ENCODE measurements at places on chromosomes 6 and 20.

GRCh38 chr20:52817511-52817910 lies 154.6 kb upstream of the TSHZ2 start:
- H3K27ac ChIP-seq, result no peak overlapping the region
- H3K4me1 ChIP-seq, result no peaks in the 10 kb centered on the region
- no peak for DNase-seq
- no peak overlapping the region for H3K4me3 ChIP-seq
- H3K36me3 ChIP-seq, result no peaks in the 10 kb centered on the region

DNA sequence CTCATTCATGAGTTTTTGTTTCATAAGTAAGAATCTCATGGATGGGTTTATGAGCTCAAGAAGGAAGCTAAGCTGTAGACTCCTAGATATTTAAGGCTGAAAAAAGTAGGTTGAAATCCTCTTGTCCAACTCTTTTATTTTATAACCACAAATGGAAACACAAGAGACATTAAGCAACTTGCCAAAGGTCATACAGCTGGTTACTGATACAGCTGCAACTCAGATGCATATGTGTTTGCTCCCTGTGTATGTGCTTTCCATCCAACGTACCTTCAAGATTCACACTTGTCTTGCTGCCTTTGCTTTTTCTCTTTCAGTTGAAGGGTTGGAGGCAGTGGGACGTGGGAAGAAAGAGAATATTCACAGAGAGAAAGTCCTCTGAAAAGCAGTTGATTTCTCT lies 153.5 kb upstream of the STMND1 start:
- H3K36me3 ChIP-seq, result peaks cover 6% of the 10 kb centered on the region
- peaks cover 42% of the 10 kb centered on the region for H3K27me3 ChIP-seq
- no peak for DNase-seq
- H3K4me3 ChIP-seq, result no peak overlapping the region
- H3K27ac ChIP-seq, result no peak overlapping the region
- peaks cover 4% of the 10 kb centered on the region for H3K4me1 ChIP-seq

- peaks cover 47% of the 10 kb centered on the region for H3K4me1 ChIP-seq
- H3K4me3 ChIP-seq, result peak overlapping the region; percentile 19
- no peak for DNase-seq
- no peaks in the 10 kb centered on the region for H3K36me3 ChIP-seq
These were observed 2.9 kb downstream of the STAU1 start for GRCh38 chr20:49185071-49185761.

- peaks cover 9% of the 10 kb centered on the region for H3K36me3 ChIP-seq
- peak overlapping the region; percentile 49 for H3K4me3 ChIP-seq
- H3K27ac ChIP-seq, result peak overlapping the region; percentile 99
- peaks cover 61% of the 10 kb centered on the region for H3K4me1 ChIP-seq
- H3K27me3 ChIP-seq, result no peaks in the 10 kb centered on the region
These were observed 65.4 kb downstream of the HIVEP2 start for GRCh38 chr6:142879527-142879926.

DNA sequence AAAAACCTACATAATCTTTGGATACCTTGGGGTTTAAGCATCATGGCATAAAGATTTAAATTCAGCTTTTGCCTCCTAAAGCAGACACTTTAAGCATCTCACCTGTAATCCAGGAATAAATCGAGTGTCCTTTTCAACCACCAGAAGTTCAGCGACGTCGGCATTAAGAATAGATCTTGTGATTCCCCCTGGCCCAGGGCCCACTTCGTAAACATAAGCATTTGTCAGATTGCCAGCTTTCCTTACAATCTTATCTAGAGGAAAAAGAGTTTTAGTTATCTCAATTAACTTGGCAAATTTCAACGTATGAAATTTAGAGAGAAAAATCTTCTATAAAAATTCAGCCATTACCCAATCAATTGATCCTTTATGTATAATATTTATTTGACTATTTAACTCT lies 3.2 kb downstream of the TFB1M start:
- peaks cover 6% of the 10 kb centered on the region for H3K36me3 ChIP-seq
- no peaks in the 10 kb centered on the region for H3K27me3 ChIP-seq
- H3K4me1 ChIP-seq, result peaks cover 28% of the 10 kb centered on the region
- no peak overlapping the region for H3K4me3 ChIP-seq

GRCh38 chr6:142827369-142827768 lies 117.6 kb downstream of the HIVEP2 start:
- peak overlapping the region; percentile 89 for H3K27ac ChIP-seq
- peaks cover 9% of the 10 kb centered on the region for H3K36me3 ChIP-seq
- H3K27me3 ChIP-seq, result no peaks in the 10 kb centered on the region
- H3K4me3 ChIP-seq, result no peak overlapping the region

DNA sequence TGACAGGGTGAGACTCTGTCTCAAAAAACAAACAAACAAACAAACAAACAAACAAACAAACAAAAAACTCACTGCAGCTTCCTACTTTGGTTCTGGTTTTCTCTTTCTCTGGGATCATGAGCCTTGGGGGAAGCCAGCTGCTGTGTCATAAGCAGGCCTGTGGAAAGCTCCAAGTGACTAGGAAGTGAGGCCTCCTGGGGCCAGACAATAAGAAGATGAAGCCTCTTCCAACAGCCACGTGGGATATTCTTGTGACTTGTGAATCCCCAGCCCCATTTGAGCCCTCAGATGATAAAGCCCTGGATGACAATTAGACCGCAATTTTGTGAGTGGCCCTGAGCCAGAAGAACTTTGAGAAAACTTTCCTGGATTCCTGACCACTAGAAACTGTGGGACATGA lies 11.4 kb downstream of the HLA-A start:
- no peaks in the 10 kb centered on the region for H3K27me3 ChIP-seq
- no peak for DNase-seq
- no peaks in the 10 kb centered on the region for H3K36me3 ChIP-seq

DNA sequence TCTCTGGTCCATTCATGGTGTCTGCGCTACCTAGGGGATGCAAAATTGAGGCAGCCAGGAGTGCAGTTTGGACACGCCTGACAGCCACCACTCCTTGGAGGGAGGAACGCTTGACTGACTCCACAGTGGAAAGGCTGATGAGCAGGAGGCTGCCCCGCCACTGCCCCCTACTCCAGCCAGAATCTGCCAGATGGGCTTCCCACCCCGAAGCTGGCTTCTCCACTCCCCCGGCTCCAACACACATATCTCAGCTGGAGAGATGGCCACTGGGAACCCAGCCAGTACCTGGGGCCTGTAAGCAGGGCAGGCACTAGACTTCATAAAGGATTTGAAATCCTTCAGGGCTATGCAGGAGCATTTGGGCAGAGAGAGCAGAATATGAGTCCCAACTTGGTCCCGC lies 51.4 kb upstream of the BLCAP start:
- peaks cover 4% of the 10 kb centered on the region for H3K36me3 ChIP-seq
- H3K27me3 ChIP-seq, result peaks cover 74% of the 10 kb centered on the region
- DNase-seq, result no peak
- no peaks in the 10 kb centered on the region for H3K4me1 ChIP-seq

DNA sequence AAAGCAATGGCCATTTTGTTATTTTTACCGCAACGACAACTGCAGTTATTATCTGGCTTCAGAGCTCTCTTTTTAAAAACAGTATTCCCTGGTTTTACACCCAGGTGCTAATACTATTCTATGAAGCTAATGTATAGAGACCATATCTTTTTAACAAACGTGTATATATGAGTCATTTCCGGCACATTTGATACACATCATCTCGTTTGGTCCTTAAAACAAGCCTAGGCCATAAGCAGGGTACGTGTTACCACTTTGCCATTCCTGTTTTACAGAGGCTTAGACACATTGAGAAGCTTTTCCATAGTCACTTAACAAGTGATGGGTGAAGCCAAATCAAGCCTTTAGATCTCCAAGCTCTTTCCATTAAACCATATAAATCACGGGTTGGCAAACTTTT lies 5.5 kb downstream of the TRAF3IP2 start:
- peak overlapping the region; percentile 75 for H3K27ac ChIP-seq
- H3K27me3 ChIP-seq, result no peaks in the 10 kb centered on the region
- no peak overlapping the region for H3K4me3 ChIP-seq
- no peak for DNase-seq
- peaks cover 43% of the 10 kb centered on the region for H3K4me1 ChIP-seq

DNA sequence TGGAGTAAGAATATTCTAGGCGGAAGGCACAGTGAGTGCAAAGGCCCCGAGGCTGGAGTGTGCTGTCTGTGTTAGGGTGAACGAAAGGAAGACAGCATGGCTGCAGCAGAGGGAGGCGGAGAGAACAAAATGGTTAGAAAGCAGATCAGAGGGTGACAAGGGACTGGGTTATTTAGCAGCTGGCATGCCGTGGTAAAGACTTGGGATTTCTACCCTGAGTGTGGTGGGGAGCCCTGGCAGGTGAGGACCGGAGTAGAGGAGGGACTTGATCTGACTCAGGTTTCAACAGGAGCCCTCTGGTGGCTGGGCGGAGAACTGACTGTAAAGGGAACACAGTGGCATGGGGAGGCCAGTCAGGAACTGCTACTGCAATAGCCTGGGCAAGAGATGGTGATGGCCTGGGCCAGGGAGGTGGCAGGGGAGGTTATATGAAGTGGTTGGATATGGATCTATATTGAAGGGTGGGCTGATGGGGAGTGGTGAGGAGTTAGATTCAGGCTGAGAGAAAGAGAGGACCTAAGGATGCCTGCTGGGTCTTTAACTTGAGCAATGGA lies 38.0 kb downstream of the PIM1 start:
- H3K27ac ChIP-seq, result peak overlapping the region; percentile 98
- H3K4me1 ChIP-seq, result peaks cover 44% of the 10 kb centered on the region
- H3K27me3 ChIP-seq, result no peaks in the 10 kb centered on the region
- H3K36me3 ChIP-seq, result peaks cover 4% of the 10 kb centered on the region

GRCh38 chr6:130183271-130184222 lies 39.2 kb downstream of the SAMD3 start:
- H3K4me1 ChIP-seq, result peaks cover 13% of the 10 kb centered on the region
- peak overlapping the region; percentile 75 for H3K27ac ChIP-seq
- peaks cover 7% of the 10 kb centered on the region for H3K36me3 ChIP-seq
- peak overlapping the region; percentile 58 for H3K4me3 ChIP-seq

GRCh38 chr6:135025775-135026174 lies 28.8 kb downstream of the HBS1L start:
- peaks cover 33% of the 10 kb centered on the region for H3K4me1 ChIP-seq
- H3K36me3 ChIP-seq, result peaks cover 10% of the 10 kb centered on the region
- H3K4me3 ChIP-seq, result no peak overlapping the region
- DNase-seq, result no peak
- no peaks in the 10 kb centered on the region for H3K27me3 ChIP-seq
- no peak overlapping the region for H3K27ac ChIP-seq

- no peak overlapping the region for H3K27ac ChIP-seq
- peaks cover 5% of the 10 kb centered on the region for H3K36me3 ChIP-seq
- peaks cover 5% of the 10 kb centered on the region for H3K27me3 ChIP-seq
These were observed 32.8 kb downstream of the SNX5 start for GRCh38 chr20:17935761-17936160.

- H3K4me3 ChIP-seq, result no peak overlapping the region
- DNase-seq, result no peak
- peaks cover 9% of the 10 kb centered on the region for H3K4me1 ChIP-seq
- H3K36me3 ChIP-seq, result peaks cover 4% of the 10 kb centered on the region
These were observed 849 bp upstream of the BMP7 start for GRCh38 chr20:57267158-57267821.

- H3K27ac ChIP-seq, result no peak overlapping the region
- H3K4me3 ChIP-seq, result peak overlapping the region; percentile 67
- peaks cover 33% of the 10 kb centered on the region for H3K27me3 ChIP-seq
- no peak for DNase-seq
These were observed 6.9 kb upstream of the BLCAP start for GRCh38 chr20:37534401-37535157.

- no peak overlapping the region for H3K27ac ChIP-seq
- DNase-seq, result no peak
- H3K36me3 ChIP-seq, result no peaks in the 10 kb centered on the region
These were observed 25.8 kb upstream of the TNFRSF21 start for GRCh38 chr6:47335466-47335865.

- peaks cover 18% of the 10 kb centered on the region for H3K27me3 ChIP-seq
- no peaks in the 10 kb centered on the region for H3K4me1 ChIP-seq
- DNase-seq, result no peak
- no peaks in the 10 kb centered on the region for H3K36me3 ChIP-seq
These were observed 58.0 kb upstream of the GATA5 start for GRCh38 chr20:62533591-62534495.

DNA sequence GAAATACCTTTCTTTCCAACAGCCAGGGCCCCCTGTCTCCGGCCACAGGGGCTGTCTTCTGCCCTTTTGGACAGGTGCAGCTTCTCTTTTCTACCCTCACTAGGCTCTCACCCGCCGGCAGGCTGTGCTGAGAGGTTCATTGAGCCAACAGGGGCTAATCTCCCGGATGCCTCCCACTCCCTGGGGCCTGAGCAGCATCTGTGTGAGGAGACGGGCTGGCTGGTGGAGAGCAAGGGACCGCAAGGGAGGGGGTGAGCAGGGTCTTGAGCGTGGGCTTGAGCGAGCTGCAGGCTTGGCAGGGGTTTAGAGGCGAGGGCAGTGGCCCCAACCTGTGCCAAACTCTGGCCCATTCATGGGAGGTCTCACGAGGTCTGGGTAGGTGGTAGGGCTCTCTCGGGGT lies 56.5 kb upstream of the CST7 start:
- no peaks in the 10 kb centered on the region for H3K27me3 ChIP-seq
- H3K36me3 ChIP-seq, result peaks cover 2% of the 10 kb centered on the region
- H3K4me3 ChIP-seq, result no peak overlapping the region
- no peaks in the 10 kb centered on the region for H3K4me1 ChIP-seq

- no peak for DNase-seq
- H3K27ac ChIP-seq, result peak overlapping the region; percentile 99
- H3K36me3 ChIP-seq, result no peaks in the 10 kb centered on the region
- H3K4me1 ChIP-seq, result peaks cover 58% of the 10 kb centered on the region
These were observed 2.6 kb downstream of the SENP6 start for GRCh38 chr6:75604294-75604693.

GRCh38 chr20:47093320-47093966 lies 198.8 kb downstream of the EYA2 start:
- H3K27ac ChIP-seq, result no peak overlapping the region
- no peak for DNase-seq
- no peak overlapping the region for H3K4me3 ChIP-seq
- H3K4me1 ChIP-seq, result no peaks in the 10 kb centered on the region
- peaks cover 47% of the 10 kb centered on the region for H3K27me3 ChIP-seq

DNA sequence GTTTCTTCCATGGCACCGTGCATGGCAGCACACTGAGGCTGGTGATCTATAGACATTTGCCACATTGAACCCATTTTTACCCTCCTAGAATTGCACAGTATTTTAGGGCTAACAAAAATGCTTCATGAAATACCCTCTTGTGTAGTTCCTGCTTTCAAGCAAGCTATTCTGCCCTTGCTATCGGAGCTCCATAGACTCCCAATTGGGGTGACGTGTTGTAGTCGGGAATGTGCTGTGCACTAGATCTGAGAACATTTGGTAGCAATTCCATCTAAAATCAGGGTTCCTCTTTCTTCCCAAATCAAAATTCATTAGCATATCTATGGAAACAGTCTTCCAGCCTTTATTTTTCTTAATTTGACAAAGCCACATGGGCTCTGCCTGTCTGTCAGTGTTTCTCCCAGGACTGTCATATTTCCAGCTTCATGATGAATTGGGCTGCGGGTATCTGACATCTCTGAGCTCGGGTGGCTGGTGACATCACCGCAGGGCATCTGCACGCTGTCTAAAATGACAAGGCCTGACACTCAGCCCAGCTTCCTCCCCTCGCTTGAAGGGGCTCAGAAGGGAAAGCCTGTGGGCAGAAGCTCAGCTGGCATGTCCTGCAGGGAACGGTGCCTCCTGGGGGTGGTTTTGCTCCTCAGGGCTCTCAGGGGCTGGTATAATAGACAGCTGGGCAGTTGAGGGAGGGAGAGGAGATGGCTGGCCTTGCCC lies 406.4 kb downstream of the QKI start:
- no peaks in the 10 kb centered on the region for H3K4me1 ChIP-seq
- DNase-seq, result no peak
- no peak overlapping the region for H3K4me3 ChIP-seq
- no peak overlapping the region for H3K27ac ChIP-seq

Measured in T-helper 17 cell (primary cell).